Left colon (tissue), 2 donors: ENCODE measurements at places on chromosomes 6 and 20. TPM values are rescaled to one million over a fixed set of nuclear protein-coding genes. Genes with fewer than 3 reads are reported as not detected.
A peak's percentile ranks its signal among the peaks of the same experiment; 100 is the strongest.

- no peak for DNase-seq
Observed at GRCh38 chr20:25082498-25082873, 545 bp upstream of the VSX1 start.

- DNase-seq = no peak
Observed at GRCh38 chr6:93515736-93516135, 96.4 kb upstream of the EPHA7 start.

DNA sequence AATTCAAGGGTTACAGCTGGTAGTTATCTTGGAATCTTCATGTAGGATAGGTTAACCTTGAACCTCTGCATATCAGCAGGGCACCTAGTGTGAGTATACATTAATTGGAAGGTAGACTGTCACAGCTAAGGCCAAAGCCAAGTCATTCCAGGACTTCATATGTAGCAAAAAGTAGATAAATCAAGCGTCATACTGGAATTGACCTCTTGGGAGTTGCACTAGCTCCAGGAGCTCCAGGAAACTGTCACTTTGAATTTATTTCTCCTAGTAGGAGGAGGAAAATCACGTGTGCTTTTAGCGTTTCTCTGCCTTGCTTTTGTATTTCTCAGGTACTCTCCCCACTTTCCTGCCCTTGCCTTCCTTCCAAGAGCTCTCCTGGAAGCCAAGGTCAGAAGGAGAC, 30.3 kb downstream of the RIPOR2 start:
- DNase-seq = no peak

DNA sequence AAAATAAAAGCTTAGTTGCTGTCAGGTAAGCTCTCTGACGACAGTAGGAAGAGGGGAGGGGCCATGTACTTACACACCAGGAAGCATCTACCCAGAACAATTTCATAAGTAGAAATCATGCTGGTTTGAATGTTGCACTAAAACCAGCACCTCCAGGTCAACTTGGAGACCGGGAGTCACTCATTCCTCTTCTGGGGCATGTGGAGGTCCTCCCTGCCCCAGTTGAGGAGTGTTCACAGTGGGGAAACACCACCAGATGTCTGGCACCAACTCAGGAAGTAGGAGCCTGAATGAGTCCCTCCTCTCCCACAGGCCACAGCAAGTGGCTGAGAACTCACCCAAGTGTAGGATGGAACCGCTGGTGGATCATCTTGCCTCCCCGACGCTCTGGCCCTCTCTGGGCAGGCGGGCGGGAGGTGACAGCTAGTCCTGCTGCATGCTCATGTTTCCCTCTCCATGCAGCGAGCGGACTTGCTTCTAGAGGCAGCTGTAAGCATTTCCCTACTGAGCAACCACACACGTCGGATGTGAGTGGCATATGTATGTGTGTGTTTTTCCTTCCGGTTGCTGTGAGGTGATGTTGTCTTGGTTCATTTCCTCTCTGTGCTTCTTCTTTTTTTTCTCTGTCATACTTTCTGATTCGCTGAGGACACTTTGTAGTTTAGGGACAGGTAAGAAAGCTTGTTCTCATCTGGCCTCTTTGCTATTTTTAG, 149.5 kb upstream of the NEDD9 start:
- DNase-seq = no peak

- DNase-seq = no peak
Observed at GRCh38 chr6:44489910-44490604, 102.6 kb downstream of the CDC5L start.

The PPP1R14C gene
- 40.0 TPM for total RNA-seq

- DNase-seq = no peak
Observed at GRCh38 chr6:2938632-2939083, 32.7 kb downstream of the SERPINB6 start.

GRCh38 chr6:121791396-121792315, 356.2 kb downstream of the GJA1 start:
- no peak for DNase-seq

GRCh38 chr6:126033696-126034095, 47.4 kb downstream of the TRMT11 start:
- DNase-seq = peak; percentile 27

The ATAT1 gene
- 13.1 TPM for total RNA-seq

The KIAA0408 gene
- total RNA-seq = 1.5 TPM

The RSPH4A gene
- 0.31 TPM for total RNA-seq

GRCh38 chr6:163460307-163460782, 45.8 kb downstream of the QKI start:
- DNase-seq = no peak

GRCh38 chr6:87655824-87656223, 46.2 kb downstream of the AKIRIN2 start:
- no peak for DNase-seq

The DEFB121 gene
- total RNA-seq = not detected

- no peak for DNase-seq
Observed at GRCh38 chr6:129844118-129844891, 16.8 kb downstream of the TMEM244 start.

The TRDN gene
- not detected for total RNA-seq

- no peak for DNase-seq
Observed at GRCh38 chr6:13952101-13952500, 27.3 kb downstream of the RNF182 start.

DNA sequence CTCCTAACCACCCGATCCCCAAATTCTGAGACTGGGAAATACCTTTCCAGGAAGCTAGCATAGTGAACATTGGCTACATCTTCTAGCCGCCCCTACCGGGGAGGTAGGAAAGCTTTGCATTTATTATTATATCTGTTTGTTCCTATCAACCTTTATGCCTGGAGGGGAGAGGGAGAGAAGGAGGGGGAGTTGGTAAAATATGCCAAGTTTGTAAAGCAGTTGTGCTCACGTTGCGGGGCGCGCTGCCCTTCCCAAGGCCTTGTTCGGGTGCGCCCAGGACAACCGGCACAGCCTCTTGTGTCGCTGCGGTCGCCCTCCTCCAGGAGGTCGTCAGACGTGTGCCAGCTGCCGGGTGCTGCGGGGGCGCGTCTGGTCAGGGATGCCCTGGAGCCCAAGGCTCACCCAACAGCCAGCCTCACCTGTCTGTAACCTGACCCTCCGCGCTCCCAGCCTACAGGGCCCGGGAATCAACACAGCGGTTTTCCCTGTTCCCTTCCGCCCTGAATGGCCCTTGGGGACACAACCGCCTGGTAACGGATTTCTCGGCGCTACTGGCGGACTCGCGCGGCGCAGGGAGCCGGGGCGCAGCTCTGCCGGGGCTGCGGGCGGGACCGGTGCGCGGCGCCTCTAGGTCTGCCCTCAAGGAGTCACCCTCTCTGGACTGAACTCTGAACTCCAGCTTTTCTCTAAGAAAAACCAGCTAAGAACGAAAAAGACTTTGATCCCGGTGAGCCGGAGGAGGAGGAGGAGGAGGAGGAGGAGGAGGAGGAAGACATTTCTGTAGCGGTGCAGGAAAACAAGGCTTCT, 1.1 kb upstream of the OVOL2 start:
- peak; percentile 50 for DNase-seq

The ANKRD60 gene
- not detected for total RNA-seq

The SIRPB2 gene
- 1.1 TPM for total RNA-seq

GRCh38 chr6:136244061-136244616, 6.0 kb downstream of the MTFR2 start:
- no peak for DNase-seq

DNA sequence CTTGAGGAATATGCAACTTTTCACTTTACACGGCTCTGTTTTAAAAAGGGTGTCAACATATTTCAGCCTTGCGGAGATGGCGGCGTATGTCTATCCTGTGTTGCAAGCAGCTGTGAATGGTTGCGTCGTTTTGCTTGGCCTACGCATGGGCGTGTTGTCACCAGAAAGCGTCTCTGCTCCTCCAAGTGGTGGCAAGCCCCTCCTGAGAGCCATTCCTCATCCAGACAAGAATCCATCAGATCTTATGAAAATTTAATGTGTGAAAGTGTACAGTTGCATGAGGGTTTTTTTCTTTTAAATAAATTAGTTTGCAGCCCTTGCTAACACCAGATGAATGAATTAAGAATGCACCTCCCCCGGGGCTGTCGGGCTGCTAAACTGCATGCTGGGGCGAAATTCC, 114.4 kb downstream of the PHACTR3 start:
- DNase-seq = no peak

DNA sequence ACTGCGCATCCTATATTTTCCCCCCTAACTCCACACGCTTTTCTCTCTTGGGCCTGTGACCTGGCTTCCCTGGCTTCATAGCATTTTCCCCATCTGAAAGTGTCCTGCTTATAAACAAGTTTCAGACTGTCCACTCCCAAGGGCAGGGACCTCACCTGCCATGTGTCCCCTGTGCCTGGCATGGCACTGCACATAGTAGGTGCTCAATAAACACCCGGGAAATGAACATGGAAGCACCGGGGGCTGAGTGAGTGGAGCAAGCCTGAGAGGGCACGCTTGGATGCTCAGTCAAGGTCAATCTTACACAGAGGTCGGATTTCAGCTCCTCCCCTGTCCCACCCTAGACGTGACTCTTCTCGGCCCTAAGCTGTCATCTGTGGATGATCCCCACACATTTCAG, 96.9 kb downstream of the NFATC2 start:
- no peak for DNase-seq

DNA sequence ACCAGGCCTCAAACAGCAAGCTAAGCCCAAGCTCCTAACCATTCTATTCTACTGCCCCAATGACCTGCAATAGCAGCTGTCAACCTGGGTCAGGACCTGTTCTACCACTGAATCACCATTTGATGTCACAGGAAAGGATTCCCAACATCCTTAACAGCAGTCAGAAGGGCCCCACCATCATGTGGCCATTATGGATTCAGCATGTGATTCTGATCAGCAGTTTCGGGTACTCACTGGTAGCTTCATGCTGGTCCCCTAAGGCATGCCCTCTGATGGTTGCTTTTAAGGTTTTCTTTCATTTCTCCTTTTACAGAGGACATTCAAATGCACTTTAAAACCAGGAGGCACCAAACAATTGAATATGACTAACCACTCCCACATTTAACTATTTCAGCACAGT, 37.3 kb upstream of the MAP7 start:
- no peak for DNase-seq

DNA sequence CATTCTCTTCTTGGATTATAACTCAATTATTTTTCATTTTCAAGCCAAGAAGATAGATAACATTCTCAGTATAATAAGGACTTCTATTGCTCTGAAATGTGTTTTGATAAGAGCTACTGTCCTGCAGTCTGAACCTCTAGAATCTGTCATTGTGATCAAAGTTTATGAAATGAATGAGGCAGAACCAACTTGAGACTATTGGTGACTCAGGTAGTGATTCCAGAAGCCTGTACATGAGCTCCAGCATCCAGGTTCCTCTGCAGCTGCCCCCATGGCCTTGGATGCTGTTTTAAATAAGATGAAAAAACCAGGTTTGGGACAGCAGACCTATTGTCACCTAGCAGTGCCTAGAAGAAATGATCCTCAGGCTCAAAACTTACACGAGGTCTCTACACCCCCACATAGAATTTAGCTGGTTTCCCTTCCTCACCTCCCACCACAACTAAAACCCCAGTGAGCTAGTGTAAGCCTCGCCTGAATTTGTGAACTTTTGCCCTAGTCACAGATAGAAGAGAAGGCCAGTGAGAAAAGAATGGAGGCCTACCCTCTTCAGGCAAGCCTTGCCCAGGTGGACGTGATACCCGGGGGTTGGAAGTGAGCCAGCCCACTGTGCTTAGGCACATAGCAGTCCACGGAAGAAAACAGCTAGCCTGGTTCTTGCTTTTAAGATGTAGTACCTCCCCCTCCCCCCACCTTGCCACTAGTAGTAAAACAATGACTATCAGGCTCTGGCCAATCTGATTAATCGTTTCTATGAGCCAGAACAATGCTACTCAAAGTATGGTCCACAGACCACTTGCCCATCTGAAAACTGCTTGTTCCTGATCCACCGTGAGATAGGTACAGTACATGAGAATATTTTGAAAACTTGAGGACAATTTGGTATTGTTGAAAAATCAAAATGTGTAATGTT, 73.0 kb upstream of the SYNJ2 start:
- DNase-seq = no peak

DNA sequence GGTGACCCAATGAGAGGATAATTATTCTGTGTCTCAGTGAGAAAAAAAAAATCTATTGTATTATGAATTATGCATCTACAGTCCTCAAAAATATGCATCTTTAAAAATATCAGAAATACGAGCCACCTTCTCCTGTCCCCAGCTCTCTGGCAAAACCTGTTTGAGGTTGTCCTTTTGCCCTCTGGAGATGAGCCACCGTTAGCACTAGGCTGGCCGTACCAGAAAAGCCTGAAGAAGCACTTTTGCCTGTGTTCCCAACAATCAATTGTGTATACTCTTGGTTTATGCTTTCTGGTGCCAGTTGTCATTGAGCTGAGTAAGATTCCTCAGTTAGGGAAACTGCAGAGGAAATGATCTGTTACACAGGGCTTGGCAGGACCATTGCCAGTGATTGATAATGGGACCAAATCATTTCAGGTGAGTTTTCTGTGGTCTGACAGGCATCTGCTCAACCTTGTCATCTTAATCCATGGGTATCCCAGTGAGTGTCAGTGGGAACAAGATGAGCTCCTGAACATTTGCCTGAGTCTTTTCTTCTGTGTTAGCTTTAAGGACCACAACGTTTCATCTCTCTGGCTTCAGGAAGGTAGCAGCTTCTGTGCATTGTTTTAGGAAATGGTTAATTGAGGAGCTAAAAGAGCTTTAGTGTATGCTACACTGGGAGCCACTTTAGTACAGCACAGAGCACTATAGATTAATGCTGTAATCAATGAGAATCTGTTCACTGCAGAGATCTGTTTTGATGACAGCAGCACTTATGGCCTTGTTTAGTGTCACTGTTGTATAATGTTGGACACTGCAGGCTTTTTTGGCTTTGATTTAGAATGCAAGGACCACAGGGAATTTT, 330.1 kb downstream of the RIMS1 start:
- no peak for DNase-seq

The LPA gene
- not detected for total RNA-seq

DNA sequence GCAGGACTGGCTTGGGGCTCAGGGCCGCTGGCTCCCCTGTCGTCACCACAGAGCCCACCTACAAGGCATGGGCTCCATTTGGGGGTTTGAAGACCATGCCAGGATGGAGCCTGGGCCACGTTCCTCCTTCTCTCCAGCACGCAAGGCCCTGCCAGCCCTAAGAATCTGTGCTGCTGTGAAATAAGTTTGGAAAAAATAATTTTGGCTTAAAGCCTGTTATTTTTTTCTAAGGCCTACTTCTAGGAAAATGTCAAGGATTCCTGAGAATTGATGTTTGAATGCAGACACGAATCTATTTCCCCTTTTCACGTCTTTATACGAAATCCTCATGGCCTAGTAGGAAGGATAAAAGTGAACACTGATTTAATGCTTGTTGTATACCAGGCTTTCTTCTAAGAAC, 107.5 kb downstream of the LRFN2 start:
- DNase-seq = no peak

- no peak for DNase-seq
Observed at GRCh38 chr6:111810294-111811131, 62.7 kb downstream of the FYN start.

DNA sequence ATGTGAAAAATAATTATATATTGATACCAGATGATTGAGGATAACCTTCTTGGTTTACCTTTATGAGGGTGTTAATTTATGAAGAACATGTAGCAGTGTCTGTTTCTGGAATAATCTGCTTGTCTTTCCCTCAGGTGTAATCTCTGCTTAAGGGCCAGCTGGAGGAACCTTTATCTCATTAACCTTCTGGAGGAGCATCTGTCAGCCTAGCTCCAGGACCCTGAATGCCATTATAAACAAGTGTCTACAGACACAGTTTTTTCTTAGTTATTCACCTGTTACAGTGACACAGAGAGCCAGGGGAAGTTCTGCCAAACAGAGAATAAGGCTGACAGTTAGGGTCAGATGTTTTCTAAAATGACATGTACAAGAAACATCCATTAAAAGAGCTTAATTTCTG, at the start of gene IMPG1:
IMPG1 (minus strand) TSS at position 101 of the 400 bp plus-strand sequence. CDS start 174 bp downstream, outside the sequence.
- no peak for DNase-seq
